ENCODE measurements at places on chromosomes 1 and 21.

- H3K27ac ChIP-seq, result no peak overlapping the region
- H3K4me1 ChIP-seq, result no peaks in the 10 kb centered on the region
- peaks cover 13% of the 10 kb centered on the region for H3K36me3 ChIP-seq
- no peak for DNase-seq
Measured at GRCh38 chr1:92698932-92699331, 86.0 kb downstream of the EVI5 start.

DNA sequence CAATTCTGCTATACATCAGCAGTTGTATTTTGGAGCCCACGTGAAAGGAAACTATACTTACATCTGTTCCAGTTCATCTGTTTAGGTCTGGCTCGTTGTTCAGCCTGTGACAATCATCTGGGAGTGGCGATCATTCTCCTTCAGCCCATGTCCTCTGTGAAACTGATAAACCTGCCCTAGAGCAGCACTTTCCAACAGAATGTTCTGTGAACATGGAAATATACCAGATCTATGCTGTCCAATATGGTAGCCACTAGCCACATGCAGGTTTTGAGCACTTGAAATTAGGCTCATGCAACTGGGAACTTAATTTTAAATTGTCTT is 24.5 kb upstream of the COQ8A start:
- no peak overlapping the region for H3K4me3 ChIP-seq
- H3K4me1 ChIP-seq, result no peaks in the 10 kb centered on the region
- H3K27ac ChIP-seq, result no peak overlapping the region
- no peaks in the 10 kb centered on the region for H3K27me3 ChIP-seq
- no peaks in the 10 kb centered on the region for H3K36me3 ChIP-seq

DNA sequence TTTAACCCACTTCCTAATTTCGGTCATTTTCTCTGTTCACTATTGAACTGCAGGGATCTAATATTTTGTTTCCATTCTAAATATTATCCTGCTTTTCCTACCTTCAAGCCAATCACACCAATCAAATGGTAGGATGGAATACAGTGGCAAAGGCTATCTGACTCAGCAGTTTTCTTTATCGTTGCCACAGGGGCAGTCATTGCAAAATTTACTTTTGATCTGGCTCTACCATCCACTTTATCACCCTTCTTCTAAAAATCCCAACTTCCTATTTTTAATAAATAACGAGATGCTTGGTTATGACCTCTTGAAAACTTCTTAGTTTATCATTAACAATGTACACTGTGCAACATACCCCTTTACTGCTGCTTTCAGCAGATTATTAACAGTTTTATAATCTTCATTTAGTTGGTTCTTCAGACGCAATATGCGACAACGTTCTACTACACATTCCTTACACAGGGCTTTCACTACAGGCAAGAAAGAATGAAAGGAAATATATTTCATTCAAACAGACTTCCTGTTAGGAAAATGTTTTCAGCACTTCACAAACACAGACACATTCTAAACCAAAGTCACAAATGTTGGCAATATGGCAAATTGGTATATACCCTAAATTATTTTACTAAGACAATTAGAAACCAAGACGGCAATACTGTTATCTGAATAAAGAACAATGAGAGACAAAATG is 52.3 kb upstream of the RAP1GAP start:
- H3K4me1 ChIP-seq, result no peaks in the 10 kb centered on the region
- no peak for DNase-seq
- no peaks in the 10 kb centered on the region for H3K27me3 ChIP-seq
- H3K4me3 ChIP-seq, result no peak overlapping the region
- no peaks in the 10 kb centered on the region for H3K36me3 ChIP-seq

- no peaks in the 10 kb centered on the region for H3K36me3 ChIP-seq
- H3K27ac ChIP-seq, result no peak overlapping the region
- no peak for DNase-seq
- no peaks in the 10 kb centered on the region for H3K27me3 ChIP-seq
- H3K4me3 ChIP-seq, result no peak overlapping the region
Measured at GRCh38 chr21:42989816-42990650, 15.7 kb downstream of the PKNOX1 start.

DNA sequence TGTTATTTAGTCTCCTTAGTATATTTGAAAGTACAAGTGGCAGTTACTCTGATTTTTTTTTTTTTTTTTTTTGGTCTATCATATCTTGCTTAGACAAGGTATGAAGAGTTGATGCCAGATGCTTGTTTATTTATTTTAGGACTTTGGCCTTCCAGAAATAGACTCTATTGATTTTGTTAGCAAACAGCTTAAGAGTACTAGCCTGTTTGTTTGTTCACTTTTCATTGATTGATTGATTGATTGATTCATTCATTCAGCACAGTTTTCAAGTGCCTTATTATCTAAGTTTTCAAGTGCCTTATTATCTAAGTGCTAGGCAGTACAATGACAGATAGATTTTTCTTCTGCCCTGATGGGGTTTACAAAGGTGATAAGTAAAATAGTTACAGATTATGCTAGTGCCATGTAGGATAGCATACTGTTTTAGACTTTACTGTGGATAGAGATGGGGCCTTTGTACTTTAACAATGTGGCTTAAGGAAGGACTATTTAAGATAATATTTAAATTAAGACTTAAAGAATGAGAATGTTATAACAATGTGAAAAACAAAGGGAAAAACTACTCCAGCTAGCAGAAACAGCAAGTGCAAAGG is 50.5 kb downstream of the MTF2 start:
- H3K27ac ChIP-seq, result no peak overlapping the region
- no peaks in the 10 kb centered on the region for H3K4me1 ChIP-seq
- H3K36me3 ChIP-seq, result peaks cover 26% of the 10 kb centered on the region
- H3K4me3 ChIP-seq, result no peak overlapping the region
- no peak for DNase-seq

DNA sequence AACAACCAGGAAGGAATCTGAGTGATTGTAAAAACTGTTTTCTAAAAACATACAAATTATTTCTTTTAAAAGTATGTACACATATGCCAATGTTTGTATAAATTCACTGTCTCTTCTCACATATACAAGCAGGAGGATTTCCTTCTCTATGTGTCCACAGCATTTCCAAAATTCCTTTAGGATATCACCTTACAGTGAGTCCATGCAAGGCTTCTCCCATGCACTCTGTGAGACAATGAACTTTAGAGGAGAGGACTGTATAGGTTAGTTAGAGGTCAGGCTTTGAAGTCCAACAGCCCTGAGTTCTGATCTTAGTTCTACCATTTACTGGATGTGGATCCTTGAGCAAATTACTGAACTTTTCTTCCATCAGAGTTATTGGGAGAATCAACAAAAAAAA is 34.1 kb upstream of the USH2A start:
- H3K4me1 ChIP-seq, result no peaks in the 10 kb centered on the region
- no peaks in the 10 kb centered on the region for H3K36me3 ChIP-seq
- no peak overlapping the region for H3K27ac ChIP-seq
- DNase-seq, result no peak
- no peaks in the 10 kb centered on the region for H3K27me3 ChIP-seq
- H3K4me3 ChIP-seq, result no peak overlapping the region

DNA sequence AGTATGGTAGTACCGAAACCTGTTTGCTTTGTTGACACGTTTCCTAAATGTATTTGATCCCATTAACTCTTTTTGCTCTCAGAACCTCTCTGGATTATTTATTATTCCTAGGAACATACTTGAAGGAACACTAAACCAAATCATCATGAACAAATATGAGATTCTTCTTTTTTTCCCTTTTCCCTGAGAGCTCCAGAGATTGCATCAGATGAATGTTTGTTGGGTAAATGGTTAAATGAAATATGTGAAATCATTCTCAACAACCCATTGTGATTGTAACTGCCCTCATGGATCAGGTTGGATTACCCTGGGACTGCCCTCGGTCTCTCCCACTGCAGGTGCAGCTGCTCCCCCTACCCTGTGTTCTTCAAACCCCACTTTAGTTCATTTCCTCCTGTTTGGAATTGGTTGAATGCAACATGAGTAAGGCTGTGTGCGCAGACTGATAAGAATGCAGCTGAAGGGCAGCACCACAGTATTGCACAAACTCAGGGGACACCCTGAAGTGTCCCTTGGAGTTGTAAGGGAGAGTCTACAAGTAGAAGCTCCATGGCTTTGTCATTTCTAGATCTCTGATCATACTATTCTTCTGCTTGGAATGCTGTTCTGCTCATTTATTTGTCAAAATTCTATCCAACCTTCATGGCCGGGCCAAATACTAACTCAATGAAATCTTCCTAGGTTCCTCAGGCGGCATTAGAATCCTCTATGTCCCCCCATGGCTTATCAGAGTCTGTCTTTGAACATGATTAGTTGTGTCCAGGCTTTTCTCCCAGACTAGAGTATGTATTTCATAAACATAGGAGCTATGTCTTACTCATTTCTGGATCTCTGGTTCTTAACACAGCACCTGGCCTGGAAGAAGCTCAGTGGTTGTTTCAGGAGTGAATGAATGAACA is 47.1 kb upstream of the NEK2 start:
- DNase-seq, result no peak
- H3K4me1 ChIP-seq, result 0 out of 2 replicates have a peak, but pooled peaks cover 4% of the 10 kb centered on the region
- no peaks in the 10 kb centered on the region for H3K36me3 ChIP-seq
- H3K27ac ChIP-seq, result no peak overlapping the region

GRCh38 chr1:114315631-114316030 is 162.0 kb upstream of the SYT6 start:
- no peaks in the 10 kb centered on the region for H3K4me1 ChIP-seq
- no peaks in the 10 kb centered on the region for H3K27me3 ChIP-seq
- H3K36me3 ChIP-seq, result no peaks in the 10 kb centered on the region
- H3K27ac ChIP-seq, result no peak overlapping the region
- no peak overlapping the region for H3K4me3 ChIP-seq

DNA sequence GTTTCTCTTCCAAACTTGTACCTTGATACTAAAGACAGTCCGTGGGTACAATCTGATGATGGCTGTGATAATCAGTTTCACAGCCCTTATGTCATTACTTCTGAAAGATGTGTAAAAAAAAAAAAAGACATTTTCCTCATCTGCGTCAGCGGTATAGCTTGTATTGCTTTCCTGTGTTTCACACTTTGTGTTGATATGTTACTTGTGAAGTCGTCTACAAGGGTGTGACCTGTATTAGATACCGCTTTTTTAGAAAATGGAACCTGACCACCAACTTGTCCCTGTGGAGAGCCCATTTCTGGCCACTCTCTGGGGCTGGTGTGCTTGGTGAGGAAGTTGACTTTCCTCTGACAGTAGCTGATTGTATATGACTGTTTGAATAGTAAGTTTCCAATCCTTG is 50.5 kb downstream of the PEX14 start:
- peaks cover 25% of the 10 kb centered on the region for H3K4me1 ChIP-seq
- no peaks in the 10 kb centered on the region for H3K27me3 ChIP-seq
- H3K36me3 ChIP-seq, result no peaks in the 10 kb centered on the region

GRCh38 chr1:24502709-24503058 is at the start of gene RCAN3:
Gene RCAN3, plus strand, starts transcription at chr1:24502836. Its CDS starts 11,537 bp downstream, at chr1:24514373.
- no peaks in the 10 kb centered on the region for H3K36me3 ChIP-seq
- peak within 1 kb of the TSS; percentile 74 for H3K4me3 ChIP-seq
- H3K4me1 ChIP-seq, result peaks cover 6% of the 10 kb centered on the region
- H3K27ac ChIP-seq, result no peak within 1 kb of the TSS

GRCh38 chr1:7482772-7483495 is 288.2 kb upstream of the VAMP3 start:
- H3K27me3 ChIP-seq, result peaks cover 60% of the 10 kb centered on the region
- DNase-seq, result no peak
- no peak overlapping the region for H3K27ac ChIP-seq
- no peak overlapping the region for H3K4me3 ChIP-seq
- H3K36me3 ChIP-seq, result no peaks in the 10 kb centered on the region

DNA sequence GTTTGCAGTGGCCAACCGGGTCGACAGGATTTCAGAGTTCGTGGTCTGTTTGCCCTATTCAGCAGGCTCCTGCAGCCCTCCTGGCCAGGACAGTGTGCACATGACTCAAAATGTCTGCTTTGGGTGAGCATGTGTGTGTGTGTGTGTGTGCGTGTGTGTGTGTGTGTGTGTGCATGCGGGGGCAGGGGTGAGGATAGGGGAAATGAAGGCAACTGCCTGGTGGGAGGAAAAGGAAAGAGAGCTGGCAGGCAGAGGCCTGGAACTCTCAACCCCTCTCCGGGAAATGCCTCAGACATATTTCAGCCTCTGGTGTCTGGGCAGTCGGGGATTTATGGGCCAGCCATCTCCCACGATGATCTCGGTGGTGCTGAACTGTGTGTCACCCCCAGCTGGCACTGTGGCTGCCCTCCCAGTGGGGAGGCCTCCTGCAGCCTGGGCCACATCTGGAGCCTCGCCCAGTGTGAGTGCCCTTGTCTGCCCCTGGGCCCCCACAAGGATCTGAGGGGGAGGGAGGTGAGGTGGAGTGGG is 15.2 kb downstream of the CDCP2 start:
- no peak overlapping the region for H3K27ac ChIP-seq
- H3K4me3 ChIP-seq, result no peak overlapping the region
- no peaks in the 10 kb centered on the region for H3K4me1 ChIP-seq
- no peaks in the 10 kb centered on the region for H3K36me3 ChIP-seq
- no peaks in the 10 kb centered on the region for H3K27me3 ChIP-seq

DNA sequence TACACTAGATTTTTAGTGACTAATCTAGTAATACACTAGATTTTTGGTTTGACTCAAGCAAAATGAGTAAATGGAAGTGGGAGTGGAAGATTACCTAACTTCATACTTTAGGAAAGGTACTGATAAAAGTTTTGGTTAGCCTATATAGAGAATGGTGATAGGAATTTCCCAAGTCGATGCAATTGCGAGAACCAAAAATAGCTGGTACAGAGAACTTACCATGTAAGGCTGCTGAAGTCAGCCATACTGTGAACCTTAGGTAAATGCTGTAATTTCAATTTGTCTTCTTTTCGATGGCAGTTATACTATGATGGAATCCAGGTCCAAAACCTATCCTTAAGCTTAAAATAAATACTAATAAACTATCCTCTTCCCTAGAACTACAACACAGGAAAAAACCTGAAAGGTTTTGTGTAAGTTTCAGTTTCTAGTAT is 4.6 kb downstream of the PNRC2 start:
- H3K27me3 ChIP-seq, result no peaks in the 10 kb centered on the region
- H3K4me3 ChIP-seq, result no peak overlapping the region
- H3K36me3 ChIP-seq, result peaks cover 26% of the 10 kb centered on the region
- H3K27ac ChIP-seq, result peak overlapping the region; percentile 47

DNA sequence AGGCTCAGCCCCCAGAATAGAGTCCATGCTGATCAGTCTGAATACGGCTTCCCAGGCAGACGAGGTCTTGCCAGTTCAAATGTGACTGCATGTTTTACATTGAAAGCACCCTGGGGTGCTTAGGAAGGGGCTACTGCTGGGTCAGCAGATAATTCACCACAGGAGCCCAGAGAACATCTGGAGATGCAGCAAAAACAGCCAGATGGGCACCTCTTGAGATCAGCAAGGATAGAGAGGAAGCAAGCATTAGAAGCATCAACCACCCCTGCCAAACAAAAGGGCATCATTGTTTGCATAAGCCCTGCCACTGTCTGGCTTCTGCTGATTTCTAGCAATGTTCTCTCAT is 403.1 kb downstream of the RRAGC start:
- no peaks in the 10 kb centered on the region for H3K4me1 ChIP-seq
- H3K27ac ChIP-seq, result no peak overlapping the region
- H3K4me3 ChIP-seq, result no peak overlapping the region
- H3K27me3 ChIP-seq, result peaks cover 55% of the 10 kb centered on the region
- H3K36me3 ChIP-seq, result no peaks in the 10 kb centered on the region
- DNase-seq, result no peak
